Stimulated activated CD8-positive, alpha-beta memory T cell treated with anti-CD3 and anti-CD28 coated beads, Interleukin-2, amount 100 ng/mL, for 1 hour (primary cell): ENCODE measurements at places on chromosomes 12 and 14.

DNA sequence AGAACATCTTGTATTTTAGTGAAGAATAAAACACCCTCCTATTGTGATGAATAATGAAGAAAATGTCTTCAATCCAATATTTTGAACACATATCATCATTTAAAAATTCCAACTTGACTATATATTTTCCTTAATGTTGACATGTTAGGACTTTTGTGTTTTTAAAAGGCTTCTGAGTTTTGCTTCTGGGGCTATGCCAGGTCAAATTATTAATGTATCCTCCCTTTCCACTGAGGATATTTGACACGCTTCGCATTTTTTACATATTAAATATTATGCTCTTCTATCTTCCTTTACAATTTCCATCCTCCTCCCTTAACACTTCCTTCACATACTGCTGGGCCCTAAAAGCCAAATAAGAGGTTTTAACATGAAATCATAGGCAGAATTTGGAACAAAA is 20.6 kb downstream of the RERG start:
- DNase-seq = no peak

GRCh38 chr12:50265770-50266524 is 17.4 kb downstream of the LIMA1 start:
- DNase-seq = no peak

GRCh38 chr12:8951744-8952143 is 2.3 kb upstream of the M6PR start:
- no peak for DNase-seq

DNA sequence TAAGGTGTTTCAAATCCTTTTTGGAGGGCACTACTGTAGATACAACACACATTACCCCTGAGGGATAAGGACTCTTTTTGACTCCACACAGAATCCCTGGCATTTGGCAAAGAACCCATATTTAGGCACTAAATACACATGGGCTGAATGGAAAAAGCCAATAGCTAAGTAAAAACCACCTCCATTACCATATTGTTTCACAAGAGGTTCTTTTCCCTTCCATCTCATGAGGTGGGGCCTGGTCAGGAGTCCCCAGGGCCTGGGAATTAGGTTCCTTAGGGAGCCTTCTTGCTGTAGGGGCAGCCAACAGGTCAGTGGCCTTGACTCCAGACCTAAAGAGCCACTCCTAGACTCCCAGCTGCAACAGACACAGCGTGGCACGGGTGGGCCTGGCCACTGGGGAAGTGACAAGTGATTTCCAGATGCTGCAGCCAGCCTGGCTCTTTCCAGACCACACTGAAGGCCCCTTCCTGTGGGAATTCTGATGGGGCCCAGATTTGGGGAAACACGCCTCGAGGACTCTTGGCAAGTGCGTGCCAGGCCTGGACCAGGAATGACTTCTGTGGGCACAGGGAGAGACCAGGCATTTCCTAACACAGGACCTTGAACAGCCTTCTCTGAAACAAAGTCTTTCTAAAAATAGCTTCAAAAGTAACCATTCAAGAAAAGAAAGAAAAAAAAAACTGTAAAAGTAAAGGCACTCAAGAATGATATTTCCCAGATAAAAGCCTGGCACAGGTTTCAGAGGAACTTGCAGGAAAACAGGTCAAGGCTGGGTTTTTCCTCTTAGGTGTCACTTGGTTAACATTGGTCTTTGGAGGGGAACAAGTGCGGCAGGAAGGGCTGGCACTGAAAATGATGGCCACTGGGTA is 18.1 kb downstream of the SSH1 start:
- no peak for DNase-seq

GRCh38 chr12:21223930-21224329 is 92.9 kb downstream of the SLCO1B1 start:
- DNase-seq = no peak
